ENCODE measurements at places on chromosomes 1 and 21.

GRCh38 chr21:46352913-46353312 lies 29.0 kb downstream of the PCNT start:
- H3K4me1 ChIP-seq: no peaks in the 10 kb centered on the region
- H3K27me3 ChIP-seq: no peaks in the 10 kb centered on the region
- no peak overlapping the region for H3K27ac ChIP-seq
- H3K4me3 ChIP-seq: no peak overlapping the region
- H3K36me3 ChIP-seq: peaks cover 26% of the 10 kb centered on the region

DNA sequence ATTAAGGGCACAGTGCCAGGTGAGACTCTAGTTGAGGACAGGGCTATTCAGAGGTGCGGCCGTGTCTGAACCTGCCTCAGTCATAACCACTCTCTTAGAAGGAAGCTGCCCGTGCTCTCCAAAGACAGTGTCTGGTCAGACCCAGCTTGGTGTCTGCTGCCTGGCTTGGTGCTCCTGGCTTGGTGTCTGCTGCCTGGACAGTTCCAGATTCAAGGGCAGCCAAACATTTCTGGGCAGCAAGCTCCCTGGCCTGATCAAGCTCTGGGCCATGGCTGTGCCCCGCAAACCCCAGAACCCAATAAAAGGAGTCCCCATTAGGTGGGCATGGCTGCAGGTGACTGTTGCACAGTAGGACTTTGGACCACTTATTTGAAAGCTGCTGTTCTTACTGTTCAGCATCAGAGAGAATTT lies 27.7 kb downstream of the NEK2 start:
- no peaks in the 10 kb centered on the region for H3K27me3 ChIP-seq
- H3K36me3 ChIP-seq: no peaks in the 10 kb centered on the region
- H3K4me3 ChIP-seq: no peak overlapping the region
- H3K4me1 ChIP-seq: peaks cover 9% of the 10 kb centered on the region

DNA sequence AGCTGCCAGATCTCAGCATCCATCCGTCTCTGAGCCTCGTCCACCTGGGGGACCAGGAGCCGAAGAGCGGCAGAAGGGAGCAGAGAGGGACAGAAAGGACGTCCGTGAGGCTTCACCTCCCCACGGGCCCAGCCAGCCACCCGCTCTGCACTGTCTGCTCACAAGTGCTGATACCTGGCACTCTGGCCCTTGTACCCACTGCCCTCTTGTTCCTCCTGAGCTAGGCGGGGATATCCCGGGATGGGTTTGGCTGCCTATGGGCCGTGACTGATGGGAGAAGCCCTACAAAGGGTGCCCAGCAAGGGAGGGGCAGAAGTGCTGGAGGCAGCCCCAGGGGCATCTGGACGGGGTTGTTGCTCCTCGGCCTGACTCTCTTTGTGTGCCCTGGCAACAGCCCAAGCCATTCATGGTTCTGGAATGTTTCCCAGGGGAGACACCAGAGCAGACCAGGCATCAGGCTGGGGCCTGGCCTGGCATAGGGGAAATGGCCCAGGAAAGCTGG lies 57.6 kb downstream of the LDLRAD2 start:
- H3K27me3 ChIP-seq: no peaks in the 10 kb centered on the region
- H3K36me3 ChIP-seq: peaks cover 12% of the 10 kb centered on the region
- H3K27ac ChIP-seq: no peak overlapping the region

- H3K27ac ChIP-seq: no peak overlapping the region
- H3K36me3 ChIP-seq: no peaks in the 10 kb centered on the region
- no peak overlapping the region for H3K4me3 ChIP-seq
- H3K27me3 ChIP-seq: no peaks in the 10 kb centered on the region
- no peak for DNase-seq
- H3K4me1 ChIP-seq: no peaks in the 10 kb centered on the region
Observed at GRCh38 chr1:31805318-31805717, 10.5 kb downstream of the SPOCD1 start.

DNA sequence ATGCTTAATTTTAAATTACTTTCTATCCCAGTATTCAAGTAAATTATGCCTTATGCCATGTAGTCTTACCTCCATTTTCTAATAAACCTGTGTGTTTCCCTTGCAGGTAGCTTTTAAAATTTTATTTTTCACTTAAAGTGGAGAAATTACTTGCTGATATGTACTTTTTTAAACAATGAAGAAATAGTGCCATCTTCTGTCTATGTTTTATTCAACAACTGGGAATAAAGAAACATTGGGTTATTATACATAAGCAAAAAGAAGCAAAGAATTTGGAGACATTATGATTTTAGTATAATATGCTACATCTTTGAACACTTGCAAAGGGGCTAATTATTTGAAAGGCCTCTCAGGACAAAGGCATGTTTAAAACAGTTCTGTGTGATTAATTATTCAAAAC lies 1912.9 kb downstream of the MRPL39 start:
- DNase-seq: no peak
- no peak overlapping the region for H3K4me3 ChIP-seq
- no peaks in the 10 kb centered on the region for H3K36me3 ChIP-seq
- no peaks in the 10 kb centered on the region for H3K27me3 ChIP-seq
- no peak overlapping the region for H3K27ac ChIP-seq
- H3K4me1 ChIP-seq: no peaks in the 10 kb centered on the region

Data from kidney (tissue), 22 donors.